Kasumi-1 (cell line): ENCODE measurements at places on chromosomes 1 and 21.

- DNase-seq: no peak
Observed at GRCh38 chr1:156157966-156158365, 4.6 kb downstream of the SEMA4A start.

- DNase-seq: no peak
Observed at GRCh38 chr1:219173434-219173757, 282 bp upstream of the LYPLAL1 start.

DNA sequence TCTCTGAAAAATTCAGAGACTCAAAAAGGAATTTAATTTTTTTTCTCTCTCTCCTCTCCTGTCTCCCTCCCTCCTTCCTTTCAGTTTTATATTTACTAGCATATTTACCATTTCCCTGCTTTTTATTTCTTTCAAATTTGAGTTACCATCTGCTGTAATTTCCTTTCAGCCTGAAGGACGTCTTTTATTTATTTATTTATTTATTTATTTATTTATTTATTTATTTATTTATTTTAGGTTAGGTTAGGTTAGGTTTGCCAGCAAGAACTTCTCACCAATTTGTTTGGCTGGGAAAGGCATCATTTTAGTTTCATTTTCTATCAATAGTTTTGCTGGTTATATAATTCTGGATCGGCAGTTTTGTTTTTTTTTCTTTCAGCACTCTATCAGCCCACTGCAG lies 231.7 kb upstream of the ZRANB2 start:
- DNase-seq: no peak

DNA sequence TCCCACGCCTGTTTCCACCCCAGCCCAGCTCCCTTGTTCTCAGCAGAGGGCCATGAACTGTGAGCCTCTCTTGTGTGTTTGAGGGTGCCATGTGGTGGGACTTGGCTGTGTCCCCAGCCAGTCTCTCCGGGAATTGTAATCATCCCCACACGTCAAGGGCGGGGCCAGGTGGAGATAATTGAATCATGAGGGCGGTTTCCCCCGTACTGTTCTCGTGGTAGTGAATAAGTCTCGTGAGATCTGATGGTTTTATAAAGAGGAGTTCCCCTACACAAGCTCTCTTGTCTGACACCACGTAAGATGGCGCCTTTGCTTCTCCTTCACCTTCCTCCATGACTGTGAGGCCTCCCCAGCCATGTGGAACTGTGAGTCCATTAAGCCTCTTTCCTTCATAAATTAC lies 57.2 kb upstream of the COL6A2 start:
- DNase-seq: no peak

- DNase-seq: peak; percentile 55
Observed at GRCh38 chr1:42759114-42759513, 7.7 kb downstream of the P3H1 start.

DNA sequence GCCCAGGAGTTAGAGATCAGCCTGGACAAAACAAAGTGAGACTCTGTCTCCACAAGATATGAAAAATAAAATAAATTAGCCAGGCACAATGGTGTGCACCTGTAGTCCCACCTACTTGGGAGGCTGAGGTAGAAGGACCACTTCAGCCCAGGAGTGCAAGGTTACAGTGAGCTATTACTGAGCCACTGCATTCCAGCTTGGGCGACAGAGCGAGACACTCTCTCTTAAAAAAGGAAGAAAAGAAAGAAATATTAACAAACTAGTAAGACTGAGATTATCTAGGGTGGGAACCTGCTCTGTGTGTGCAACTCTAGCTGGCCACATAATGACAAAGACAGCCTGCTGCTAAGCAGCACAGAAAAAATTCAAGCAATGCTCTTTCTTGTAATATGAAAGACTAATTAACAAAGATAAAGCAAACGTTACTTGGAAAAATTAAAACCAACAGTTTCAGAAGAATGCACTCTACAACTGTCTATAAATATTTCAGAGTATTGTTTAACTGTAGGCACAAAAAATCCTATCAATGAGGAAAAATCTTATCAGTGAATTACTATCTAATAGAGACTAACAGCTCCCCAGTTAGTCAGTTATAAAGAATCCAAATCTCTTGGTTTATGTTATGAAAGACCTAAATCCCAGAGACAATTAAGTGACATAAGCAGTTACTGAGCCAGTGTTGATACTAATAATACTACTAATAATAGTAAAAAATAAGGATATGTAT lies 74.5 kb downstream of the ENAH start:
- DNase-seq: no peak

DNA sequence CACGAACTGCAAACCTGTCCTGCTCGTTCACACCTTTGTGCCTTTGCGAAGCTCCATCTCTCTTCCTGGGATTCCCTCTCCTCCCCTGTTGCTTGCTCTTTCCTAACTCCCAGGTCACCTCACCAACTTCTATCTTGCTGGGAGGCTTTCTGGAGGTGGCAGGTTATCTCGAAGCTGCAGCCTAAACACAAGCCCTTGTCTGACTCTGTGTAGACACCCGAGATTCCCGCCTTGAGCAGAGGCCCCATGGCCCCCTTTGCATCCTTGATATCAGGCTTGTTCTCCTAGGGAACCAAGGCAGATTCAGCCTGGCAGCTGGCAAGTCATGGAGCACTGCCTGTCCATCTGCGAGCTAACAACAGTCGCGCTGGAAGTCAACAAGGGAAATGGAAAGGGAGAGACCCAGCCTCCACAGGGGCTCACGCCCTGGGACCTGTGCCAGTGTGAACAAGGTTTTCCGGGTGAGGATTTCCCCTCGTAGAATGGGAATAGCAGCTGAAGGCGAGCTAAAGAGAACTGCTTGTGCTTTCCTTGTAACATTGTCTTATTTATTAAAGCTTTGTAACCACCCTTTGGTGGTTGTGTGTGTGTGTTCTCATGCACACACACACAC lies 109.5 kb upstream of the JUN start:
- no peak for DNase-seq

DNA sequence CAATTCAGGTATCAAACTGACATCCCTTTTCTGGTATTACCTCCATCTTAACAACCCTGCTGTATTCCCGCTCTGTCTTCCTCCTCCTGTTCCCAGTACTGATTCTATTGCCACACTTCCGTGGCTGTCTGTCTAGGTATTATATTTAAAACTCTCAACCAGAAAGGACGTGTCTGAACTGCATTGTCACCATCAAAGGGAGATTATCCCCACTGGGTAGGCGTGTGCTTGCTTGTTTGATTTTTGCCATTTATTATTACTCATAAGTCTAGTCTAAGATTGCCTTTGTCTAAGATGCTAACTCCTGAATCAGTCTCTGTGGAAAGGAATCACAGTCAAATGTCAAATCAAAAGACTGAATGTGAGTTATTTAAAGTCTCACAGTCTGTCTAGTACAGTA lies 650.1 kb downstream of the KCNT2 start:
- DNase-seq: no peak

DNA sequence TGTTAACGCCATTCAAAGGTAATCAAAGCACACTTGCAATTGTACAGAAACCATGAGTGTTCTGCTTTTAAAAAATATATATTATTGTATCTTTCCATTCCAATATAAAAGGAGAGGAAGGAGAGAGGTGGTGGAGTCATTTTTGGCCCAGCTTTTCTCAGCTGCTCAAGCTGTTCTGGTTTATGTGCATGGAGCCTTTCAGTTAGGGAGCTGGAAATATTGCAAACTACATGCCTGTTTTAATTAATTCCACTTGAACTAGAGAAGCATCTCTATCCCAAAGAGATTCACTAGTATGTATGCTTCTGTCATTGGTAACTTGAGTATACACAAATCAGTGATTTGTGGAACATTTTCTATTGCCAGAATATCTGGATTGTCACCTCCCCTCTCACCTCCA lies 28.5 kb upstream of the C1orf105 start:
- no peak for DNase-seq

GRCh38 chr1:159084867-159085266 lies 8.3 kb upstream of the AIM2 start:
- DNase-seq: peak; percentile 33

DNA sequence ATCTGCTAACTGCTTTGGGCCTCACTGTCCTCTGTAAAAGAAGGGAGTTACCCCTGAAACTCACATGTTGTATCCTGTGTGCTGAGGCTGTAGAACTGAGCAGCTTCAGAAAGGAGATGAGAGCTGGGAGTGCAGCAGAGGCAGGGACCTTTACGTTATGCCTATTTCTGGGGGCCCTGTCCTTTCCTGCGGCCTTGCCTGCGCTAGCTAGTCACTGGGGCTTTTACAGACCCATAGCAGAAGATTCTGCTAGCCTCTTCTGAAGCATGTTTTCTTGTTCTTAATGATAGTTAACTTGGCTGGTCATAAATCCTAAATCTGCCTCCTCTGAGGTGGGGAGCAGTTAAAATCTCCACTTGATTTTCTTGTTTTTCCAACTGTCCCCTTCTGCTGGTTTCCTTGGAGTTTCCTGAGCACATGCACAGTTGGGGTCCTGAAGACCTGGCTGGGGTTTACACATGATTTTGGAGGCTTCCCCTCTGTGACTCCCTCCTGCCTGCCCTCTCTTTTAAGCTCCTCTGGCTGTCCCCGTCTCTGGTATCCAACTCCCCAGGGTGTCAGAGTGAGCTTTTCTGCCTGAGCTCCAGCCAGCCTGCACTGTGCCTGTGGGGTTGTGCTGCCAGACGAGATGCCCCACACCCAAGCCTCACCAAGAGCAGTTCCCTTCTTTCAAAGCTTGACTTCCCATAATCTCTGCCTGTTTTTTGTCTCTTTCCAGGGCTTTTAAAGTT lies 76.6 kb downstream of the NOS1AP start:
- DNase-seq: no peak

GRCh38 chr1:226661271-226661670 lies 77.8 kb downstream of the ITPKB start:
- DNase-seq: no peak

DNA sequence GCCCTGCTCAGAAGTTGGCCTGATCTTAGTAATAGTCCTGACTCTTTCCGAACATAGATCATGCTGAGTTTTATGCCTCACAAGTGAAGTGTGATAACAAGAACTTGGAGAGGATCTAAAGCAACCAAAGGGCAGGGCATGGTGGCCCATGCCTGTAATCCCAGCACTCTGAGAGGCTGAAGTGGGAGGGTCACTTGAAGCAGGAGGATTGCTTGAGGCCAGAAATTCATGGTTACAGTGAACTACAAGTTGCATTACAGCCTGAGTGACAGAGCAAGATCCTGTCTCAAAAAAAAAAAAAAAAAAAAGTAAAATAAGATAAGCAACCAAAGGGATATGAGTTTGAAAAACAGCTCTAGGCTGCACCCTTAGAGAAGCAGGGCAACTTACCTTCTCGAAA lies 18.5 kb upstream of the BCL9 start:
- DNase-seq: no peak

- DNase-seq: no peak
Observed at GRCh38 chr1:151549199-151549598, 9.1 kb downstream of the TUFT1 start.

DNA sequence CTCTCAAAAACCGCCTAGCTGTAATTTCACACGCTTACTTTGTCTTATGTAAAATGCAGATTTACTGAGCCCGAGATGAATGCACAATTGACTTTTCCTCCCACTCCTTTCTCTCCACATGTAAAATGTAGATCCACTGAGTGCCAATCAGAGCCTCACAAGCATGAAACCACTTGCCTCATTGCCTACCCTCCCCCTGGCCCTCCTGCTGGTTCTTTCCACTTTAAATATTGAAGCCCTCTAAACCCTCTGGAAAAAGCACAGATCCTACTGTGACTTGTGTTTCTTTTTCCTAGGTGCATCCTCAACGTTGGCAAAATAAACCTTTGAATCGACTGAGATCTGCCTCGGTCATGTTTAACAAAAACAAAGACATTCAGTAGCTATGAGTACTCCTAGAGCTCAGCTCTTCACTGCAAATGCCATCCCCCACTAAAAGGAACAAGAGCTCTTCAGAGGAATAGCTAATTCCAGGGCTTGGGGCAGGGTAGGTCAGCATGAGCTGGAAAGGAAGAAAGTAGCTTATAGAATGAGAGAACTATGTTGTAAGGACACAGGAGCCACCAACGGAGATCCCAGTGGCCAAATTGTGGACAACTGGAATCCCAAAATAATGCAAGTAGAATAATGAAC lies 365.5 kb upstream of the RUNX1 start:
- no peak for DNase-seq

DNA sequence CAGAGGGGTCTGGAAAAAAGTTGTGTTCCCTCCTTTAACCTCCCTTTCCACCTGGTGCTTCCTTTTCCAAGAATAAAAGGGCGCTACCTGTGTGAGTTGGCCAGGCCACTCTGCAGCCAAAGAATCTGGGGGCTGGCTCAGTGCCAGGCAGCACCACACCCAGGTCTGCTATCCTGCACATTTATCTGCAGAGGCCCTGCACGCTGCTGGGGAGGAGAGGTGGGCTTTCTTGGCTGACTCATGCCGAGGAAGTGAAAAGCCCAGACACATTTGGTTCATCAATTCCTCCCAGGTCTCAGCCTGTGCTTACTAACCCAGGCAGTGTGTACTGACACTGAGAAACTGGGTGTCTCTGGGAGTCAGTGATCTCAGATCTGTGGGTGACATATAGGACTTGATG lies 79.8 kb upstream of the F3 start:
- no peak for DNase-seq

GRCh38 chr1:62722796-62723195 lies 34.6 kb upstream of the DOCK7 start:
- no peak for DNase-seq

DNA sequence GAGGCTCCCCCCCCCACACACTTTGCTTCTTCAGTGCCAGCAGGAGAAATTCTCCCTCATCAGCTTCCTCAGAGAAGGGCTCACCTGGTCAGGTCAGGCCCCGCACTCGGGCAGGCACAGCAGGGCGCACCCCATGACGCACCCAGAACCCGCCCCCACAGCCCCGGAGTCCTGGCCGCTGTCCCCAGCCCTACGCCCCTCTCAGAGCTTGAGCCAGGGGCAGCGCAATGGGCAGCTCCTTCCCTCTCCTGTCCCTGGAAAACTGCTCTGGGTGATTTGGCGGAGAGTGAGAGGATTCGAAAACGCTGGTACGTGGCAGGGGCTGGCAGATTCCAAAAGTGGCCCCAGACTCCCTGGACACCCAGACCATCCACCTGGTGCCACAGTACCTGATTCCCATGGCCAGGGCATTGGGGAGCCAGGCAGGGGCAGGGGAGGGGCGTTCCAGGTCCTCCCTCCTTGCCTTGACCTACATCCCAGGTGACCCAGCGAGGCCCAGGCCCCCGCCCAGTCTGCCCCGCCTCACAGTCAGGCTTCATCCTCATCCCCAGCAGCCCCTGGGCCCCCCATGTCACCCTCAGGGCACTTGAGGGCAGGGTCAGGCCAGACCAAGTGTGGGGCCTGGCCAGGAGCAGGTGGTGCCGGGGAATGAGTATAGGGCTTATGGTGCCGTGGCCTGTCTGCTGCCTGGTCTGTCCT lies 23.7 kb downstream of the RRP1 start:
- no peak for DNase-seq

- DNase-seq: peak; percentile 8
Observed at GRCh38 chr1:183070923-183071618, 47.9 kb downstream of the LAMC1 start.

DNA sequence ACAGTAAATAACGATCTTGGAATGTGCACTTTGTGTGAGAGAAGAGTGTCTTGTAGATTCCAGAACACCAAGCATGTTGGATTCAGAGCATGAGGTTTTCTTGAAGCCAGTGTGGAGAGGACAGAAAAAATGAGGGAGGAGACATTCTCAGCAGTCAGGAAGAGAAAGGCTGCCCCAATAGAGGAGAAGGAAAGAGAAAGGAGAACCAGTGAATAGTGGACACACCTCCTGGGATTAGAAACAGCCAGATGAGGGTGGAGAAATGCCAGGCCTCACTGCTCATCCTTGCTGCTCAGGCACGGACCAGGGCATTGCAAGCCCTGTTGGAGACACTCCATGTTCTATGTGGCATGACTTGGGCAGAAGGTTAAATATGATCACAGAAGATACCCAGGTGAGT lies 69.0 kb upstream of the KAZN start:
- DNase-seq: no peak
